ENCODE measurements at places on chromosomes 2 and 18. TPM values are rescaled to one million over a fixed set of nuclear protein-coding genes. Genes with fewer than 3 reads are reported as not detected.

- no peak for DNase-seq
Measured at GRCh38 chr2:161136696-161137324, 23.4 kb upstream of the TANK start.

- DNase-seq, result no peak
Measured at GRCh38 chr2:160380000-160380570, 113.5 kb downstream of the RBMS1 start.

The CNGA3 gene
- 0.10 TPM for total RNA-seq

GRCh38 chr2:29718076-29718686, 203.2 kb downstream of the ALK start:
- no peak for DNase-seq

The REG1B gene
- not detected for total RNA-seq

- DNase-seq, result no peak
Measured at GRCh38 chr2:150339282-150339681, 148.2 kb downstream of the RND3 start.

- no peak for DNase-seq
Measured at GRCh38 chr2:162300266-162300665, 18.2 kb downstream of the IFIH1 start.

DNA sequence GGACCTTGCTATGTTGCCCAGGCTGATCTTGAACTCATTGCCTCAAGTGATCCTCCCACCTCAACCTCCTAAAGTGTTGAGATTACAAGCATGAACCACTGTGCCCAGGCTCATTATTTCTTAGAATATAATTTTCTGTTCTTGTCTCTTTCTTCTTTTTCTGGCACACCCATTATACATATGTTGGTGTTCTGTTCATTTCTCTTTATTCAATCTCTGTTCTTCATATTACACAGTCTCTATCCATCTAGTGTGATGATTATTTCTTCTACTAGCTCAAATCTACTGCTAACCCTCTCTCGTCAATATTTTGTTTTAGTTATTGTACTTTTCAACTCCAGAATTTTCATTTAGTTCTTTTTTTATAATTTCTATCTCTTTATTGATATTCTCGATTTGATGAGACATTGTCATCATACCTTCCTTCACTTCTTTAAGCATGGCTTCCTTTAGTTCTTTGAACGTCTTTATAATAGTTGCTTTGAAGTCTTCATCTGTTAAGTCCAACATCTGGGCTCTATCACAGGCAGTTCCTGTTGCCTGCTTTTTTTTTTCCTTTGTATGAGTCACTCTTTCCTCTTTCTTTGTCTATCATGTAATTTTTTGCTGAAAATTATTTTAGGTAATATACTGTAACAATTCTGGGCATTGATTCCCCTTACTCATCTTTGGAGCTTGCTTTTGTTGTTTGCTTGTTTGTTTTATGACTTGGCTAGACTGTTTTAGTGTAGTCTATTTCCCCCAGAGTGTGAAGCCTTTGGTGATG, 196.4 kb upstream of the NABP1 start:
- DNase-seq, result no peak

DNA sequence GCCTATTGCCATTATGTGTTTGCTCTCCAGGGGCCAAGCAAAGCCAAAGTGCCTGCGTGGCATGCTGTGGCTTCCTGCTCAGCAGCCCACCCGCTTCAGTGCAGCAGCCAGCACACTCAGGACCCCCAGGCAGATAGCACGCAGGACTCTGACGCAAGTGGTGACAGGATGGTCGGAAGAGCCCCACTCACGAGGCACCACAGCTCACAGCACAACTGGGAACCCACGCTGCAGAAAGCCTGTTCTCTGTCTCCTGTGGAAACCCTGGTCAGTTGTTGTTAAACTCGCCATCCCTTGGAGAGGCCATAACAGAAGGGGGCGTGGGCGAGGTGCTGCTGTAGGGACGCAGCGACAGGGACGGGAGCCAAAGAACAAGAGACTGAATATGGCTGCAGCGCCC, 76.4 kb downstream of the HDAC4 start:
- no peak for DNase-seq

DNA sequence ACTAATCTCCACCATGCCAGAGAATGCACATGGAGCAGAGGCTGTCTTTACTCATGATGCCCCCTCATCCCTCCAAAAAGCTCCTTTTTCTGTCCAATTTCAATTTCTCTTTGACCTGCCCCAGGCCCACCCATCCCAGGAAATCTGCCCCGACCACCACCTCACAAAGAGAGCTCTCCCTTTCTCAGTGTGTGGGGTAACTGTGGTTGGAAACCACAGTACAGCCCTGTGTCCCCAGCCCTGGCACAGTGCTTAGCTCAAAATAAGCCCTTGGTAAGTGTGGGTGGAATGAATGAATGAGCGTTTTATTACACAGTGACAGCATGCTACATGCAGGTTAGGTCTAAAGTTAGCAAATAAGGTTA, 43.7 kb upstream of the CAB39 start:
- no peak for DNase-seq

- no peak for DNase-seq
Measured at GRCh38 chr2:126614524-126615227, 41.3 kb upstream of the GYPC start.

DNA sequence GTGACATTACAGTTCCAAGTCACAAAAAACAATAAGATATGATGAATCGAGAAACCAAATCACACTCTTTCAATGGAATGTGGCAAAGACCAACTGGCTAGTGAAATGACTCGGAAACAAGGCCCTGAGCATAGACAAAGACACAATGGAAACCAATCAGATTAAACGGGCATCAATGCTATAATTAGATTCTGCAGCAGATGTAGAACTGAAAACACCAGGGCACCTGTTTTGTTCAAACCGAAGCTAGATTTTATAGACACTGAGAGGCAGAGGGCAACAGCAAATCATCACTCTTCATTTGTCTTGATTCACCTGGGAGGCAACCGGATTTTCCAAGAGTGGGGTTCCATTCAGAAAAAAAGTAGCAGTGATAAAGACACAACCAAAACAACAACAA, 92.8 kb upstream of the BARD1 start:
- DNase-seq, result no peak

The EVA1A gene
- 19.9 TPM for total RNA-seq

GRCh38 chr2:15993232-15993610, 52.9 kb downstream of the MYCN start:
- DNase-seq, result no peak

GRCh38 chr2:46098621-46099062, 198.6 kb upstream of the EPAS1 start:
- DNase-seq, result no peak

DNA sequence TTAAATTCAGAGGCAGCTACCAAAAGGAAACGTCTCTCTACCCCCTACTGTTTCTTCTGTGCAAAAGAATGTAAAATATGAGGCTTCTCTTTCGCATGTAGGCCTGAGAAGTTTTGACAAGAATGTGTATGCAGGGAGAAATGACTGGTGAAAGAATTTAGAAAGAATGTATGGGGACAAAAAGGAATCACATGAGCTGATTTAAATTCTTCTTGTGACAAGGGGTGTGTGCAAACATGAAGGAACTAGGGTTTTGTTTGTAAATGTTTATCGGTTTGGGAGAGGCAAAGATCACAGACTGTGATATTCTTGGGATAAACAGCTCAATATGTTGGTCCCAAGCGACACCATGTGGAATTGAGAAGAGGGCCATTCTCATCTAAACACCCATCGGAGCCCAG, 345.2 kb upstream of the VRK2 start:
- no peak for DNase-seq

The RAB1A gene
- total RNA-seq, result 160 TPM

GRCh38 chr2:66478299-66478698, 43.4 kb downstream of the MEIS1 start:
- DNase-seq, result no peak

Data from endothelial cell (in vitro differentiated cells).